Hepatocyte (in vitro differentiated cells): ENCODE measurements at places on chromosomes 13 and 19. TPM values are rescaled to one million over a fixed set of nuclear protein-coding genes. Genes with fewer than 3 reads are reported as not detected.

GRCh38 chr13:112246731-112247470, 129.3 kb upstream of the SPACA7 start:
- DNase-seq, result no peak

GRCh38 chr13:98207416-98207815, 30.3 kb upstream of the RNF113B start:
- DNase-seq, result no peak

DNA sequence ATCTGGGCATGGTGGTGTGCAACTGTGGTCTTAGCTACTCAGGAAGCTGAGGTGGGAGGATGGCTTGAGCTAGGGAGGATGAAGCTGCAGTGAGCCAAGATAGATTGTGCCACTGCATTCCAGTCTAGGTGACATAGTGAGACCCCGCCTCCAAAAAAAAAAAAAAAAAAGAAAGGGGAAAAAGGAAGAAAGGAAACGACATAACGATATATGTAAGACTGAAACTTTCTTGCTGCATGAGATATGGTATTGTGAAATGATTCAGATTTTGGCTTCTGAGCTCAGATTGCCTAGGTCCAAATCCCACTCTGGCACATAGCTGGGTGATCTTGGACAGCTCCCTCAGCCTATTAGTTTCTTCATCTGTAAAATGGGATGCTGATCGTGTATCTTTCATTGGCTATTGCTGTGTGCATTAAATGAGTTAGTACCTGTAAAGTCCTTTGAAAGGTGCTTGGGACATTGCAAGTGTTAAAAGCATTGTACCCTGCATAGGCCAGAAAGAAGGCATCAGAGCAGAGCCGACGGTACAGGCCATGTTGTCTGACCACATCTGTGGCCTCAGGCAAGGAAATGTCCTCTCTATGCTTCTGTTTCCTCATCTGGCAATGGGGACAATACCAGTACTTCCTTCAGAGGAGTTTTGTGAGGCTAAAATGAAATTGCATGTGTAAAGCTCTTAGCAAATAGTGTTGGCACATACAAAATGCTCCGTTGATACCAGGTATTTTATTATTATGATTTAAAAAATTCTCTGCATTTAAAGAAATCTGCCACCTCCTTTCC, 32.6 kb upstream of the SLC46A3 start:
- no peak for DNase-seq

HSPB6 gene
- 235 and 240 TPM in 2 replicates for polyA plus RNA-seq

GRCh38 chr13:90428522-90429210, 918.8 kb upstream of the MIR17HG start:
- DNase-seq, result no peak

DNA sequence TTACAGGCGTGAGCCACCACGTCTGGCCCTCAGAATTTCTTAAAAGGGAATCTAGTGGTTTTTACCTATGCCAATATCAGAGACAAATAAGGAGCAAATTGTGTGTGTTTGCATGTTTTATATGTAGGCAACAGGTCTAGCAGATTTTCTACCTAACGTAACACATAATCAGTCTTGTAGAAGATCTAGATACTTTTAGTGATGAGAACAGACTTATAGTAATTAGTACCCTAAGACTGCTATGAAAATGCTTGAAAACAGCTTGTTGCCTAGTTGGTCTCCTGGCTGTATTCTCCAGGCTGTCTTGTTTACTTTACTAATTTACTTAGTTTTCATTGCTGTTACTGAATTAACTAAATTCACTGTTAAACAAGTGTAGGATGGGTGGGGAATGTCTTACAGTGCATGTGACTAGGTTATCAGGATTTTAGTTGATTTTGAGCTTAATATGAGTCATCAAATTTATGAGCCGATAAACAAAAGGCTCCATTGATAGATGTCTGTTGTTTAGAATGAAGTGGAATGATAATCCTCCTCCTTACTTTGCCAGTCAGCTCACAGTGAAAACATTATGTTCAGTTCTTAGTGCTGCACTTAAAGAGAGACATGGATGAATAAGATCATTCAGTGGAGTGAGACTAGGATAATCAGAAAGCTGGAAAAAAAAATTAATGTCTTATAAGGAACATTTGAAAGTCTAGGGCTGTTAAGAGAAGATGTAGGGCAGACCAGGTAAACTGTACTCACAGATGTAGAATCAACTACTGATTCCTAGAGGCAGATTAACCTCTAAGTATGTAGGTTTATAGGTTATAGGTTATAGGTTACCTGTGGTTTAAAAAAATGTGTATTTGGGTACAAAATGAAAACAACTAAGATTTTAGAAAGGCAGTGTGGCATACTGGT, 22.4 kb downstream of the GTF2F2 start:
- DNase-seq, result peak; percentile 7

SIGLEC7 gene
- polyA plus RNA-seq, result 0.24 and 0.72 TPM in 2 replicates

DNA sequence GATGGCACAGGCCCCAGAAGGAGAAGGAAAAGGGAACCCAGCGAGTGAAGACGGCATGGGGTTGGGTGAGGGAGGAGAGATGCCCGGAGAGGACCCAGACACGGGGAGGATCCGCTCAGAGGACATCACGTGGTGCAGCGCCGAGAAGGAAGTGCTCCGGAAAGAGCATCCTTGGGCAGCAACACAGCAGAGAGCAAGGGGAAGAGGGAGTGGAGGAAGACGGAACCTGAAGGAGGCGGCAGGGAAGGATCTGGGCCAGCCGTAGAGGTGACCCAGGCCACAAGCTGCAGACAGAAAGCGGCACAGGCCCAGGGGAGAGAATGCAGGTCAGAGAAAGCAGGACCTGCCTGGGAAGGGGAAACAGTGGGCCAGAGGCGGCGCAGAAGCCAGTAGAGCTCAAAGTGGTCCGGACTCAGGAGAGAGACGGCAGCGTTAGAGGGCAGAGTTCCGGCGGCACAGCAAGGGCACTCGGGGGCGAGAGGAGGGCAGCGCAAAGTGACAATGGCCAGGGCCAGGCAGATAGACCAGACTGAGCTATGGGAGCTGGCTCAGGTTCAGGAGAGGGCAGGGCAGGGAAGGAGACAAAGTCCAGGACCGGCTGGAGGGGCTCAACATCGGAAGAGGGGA, 1.1 kb downstream of the PPP1R12C start:
- DNase-seq, result peak; percentile 81

DNA sequence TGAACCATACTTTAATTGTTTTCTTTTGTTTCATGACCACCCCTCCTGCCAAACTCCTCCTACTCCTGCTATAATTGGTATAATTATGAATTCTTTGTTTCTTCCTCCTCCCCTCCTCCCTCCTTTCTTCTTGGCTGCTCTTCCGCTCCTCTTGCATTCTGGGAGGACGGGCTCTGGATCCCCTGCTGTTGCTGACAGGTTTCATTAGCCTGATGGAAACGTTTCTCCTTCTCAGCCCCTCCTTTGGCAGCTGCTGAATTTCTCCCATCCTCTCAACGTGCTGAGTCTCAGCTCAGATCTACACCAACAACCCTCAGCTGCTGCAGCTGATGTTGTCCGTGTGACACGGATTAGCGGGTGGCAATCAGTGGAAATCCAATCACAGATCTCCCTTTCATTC, 97.1 kb upstream of the UBAC2 start:
- DNase-seq, result no peak

GRCh38 chr19:51014242-51014641, 5.3 kb downstream of the KLK10 start:
- DNase-seq, result no peak

DNA sequence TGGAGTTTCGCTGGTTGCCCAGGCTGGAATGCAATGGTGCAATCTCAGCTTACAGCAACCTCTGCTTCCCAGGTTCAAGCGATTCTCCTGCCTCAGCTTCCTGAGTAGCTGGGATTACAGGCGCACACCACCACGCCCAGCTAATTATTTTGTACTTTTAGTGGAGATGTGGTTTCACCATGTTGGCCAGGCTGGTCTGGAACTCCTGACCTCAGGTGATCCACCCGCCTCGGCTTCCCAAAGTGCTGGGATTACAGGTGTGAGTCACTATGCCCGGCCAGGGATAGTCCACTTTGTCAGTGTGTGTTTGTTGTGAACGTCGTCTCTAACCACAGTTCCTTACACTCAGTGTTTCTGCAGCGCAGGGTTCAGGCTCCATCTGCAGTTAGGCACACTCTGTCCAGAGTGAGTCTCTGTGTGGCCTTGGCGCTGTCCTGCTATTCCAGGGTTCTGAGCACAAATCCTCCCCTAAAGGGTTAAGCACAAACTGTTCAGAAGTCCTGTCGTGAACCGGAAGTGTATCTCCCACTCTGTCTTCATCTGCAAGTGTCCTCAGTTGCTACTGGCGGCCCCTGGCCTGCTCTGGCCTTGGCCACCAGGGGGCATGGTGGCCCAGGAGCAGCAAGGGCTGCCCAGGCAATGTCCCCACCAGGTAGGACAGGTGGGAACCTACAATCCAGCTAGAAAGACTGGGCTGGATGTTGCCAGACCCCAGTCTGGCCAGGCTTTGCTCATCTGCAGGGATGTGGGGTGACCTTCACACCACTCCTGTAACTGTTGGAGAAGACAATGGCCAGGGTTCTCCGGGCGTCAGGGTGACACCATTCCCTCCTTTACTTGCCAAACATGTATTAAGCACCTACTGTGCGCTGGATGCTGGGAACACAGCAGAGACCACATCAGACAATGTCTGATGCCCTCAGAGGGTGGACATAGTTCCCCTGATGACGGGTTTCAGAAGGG, 38.8 kb upstream of the GATAD2A start:
- peak; percentile 88 for DNase-seq

LRG1 gene
- polyA plus RNA-seq, result 9.8 and 11.4 TPM in 2 replicates

DNA sequence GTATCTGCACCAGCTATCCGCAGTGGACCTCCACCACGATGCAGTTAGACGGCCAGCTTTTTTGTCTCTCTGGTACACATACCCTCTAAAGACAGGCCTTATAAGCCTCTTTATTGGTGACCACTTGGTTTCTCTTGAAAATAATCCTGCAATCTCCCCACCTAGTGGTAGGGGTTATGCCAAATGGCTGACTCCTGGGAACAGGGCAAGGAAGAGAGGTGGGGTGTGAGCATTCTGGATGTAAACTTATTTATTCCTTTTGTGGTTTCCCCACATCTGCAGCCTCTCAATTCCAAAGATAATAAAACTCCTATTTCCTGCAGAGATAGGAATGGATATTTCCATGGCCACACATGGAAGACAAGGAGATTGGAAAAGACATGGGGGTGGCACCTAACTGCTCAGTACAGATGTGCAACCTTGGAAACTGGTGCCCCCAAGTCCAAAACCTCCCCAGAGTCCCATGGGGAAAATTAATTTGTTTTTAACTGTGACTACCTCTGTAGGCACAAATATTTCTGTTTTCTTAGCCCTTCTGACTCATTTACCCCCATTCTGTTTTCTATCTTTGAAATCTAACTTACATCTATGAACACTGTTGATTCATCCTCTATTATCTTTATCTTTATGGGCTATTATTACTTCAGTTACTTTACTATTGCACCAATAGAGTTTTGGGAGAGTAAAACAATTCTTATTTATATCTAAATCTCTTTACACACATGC, 112.7 kb upstream of the TSHZ3 start:
- no peak for DNase-seq

GNG8 gene
- polyA plus RNA-seq, result 2.4 and 4.6 TPM in 2 replicates

KLK4 gene
- polyA plus RNA-seq, result 0.28 and 0.33 TPM in 2 replicates

GRCh38 chr19:57648331-57649003, 15.5 kb downstream of the ZNF211 start:
- no peak for DNase-seq

CALR3 gene
- polyA plus RNA-seq, result not detected in 2 replicates

DNA sequence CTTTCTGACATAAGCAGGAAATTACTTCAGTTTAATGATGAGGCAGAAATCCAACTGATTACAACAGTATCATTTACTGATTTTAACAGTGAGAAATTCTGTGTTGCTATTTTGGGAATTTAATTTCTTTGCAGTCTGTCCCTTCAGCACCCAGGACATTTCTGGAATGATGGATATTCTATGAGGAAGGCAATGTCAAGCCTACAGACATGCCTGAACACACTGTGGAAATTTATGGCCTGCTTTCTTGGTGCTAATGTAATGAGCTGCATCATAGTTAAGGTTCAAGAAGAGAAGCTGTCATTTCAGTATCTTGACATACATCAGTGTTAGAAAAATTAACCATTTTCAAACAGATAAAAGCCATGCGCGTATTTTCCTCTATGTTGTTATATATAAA, 87.7 kb downstream of the SLITRK1 start:
- DNase-seq, result no peak

DNA sequence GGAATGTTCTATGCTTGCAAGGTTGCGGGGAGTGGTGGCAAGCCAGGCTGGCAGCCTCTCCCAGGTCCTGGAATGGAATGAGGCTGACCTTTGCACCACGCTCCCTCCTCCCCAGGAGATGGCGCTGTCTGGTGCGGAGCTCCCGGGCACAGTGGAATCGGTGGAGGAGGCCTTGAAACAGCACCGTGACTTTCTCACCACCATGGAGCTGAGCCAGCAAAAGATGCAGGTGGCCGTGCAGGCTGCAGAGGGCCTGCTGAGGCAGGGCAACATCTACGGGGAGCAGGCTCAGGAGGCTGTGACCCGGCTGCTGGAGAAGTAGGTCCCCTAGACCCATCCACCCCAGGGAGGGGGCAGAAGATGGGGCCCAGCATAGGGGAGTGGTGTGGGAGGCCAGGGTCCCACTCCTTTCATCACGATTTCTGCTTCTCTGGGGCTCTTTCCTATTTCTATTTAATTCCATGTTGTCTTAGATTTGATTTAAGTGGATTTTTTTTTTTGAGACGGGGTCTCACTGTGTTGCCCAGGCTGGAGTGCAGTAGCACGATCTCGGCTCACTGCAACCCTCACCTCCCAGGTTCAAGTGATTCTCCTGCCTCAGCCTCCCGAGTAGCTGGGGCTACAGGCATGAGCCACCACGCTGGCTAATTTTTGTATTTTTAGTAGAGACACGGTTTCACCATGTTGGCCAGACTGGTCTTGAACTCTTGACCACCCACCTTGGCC, 53.2 kb upstream of the SHKBP1 start:
- peak; percentile 86 for DNase-seq

DNA sequence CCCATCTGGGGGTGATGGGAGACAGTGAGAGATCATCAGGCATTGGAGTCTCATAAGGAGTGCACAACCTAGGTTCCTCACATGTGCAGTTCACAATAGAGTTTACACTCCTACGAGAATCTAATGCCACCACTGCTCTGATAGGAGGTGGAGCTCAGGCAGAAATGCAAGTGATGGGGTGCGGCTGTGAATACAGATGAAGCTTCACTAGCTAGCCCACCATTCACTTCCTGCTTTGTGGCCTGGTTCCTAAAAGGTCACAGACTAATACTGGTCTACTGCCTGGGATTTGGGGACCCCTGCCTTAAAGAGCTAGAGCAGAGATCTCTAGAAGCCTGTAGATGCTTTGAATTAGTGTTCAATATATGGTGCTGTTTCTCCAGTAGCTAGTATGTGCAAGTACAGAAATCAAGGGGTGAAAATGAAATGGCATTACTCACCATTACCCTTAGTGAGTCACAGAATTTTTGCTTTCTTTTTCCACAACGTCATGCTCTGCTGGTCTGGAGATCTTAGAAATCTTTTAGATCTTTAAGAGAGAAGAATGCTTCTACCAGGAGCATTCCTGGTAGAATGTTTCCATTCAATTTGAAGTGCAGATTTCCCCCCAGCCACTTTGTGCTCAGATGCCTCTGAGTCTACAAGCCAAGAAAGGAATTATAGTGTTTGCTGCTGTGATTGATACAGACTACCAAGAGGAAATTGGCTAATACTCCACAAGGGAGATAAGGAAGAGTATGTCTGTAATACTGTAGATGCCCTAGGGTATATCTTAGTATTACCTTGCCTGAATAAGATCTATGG, 2301.2 kb downstream of the PCDH9 start:
- DNase-seq, result peak; percentile 11

FOXA3 gene
- polyA plus RNA-seq, result 16.7 and 18.6 TPM in 2 replicates
